Fibroblast of mammary gland (primary cell): ENCODE measurements at places on chromosomes 3 and 15.

GRCh38 chr15:88454236-88454635 is 13.0 kb downstream of the MRPL46 start:
- peak; percentile 14 for DNase-seq

DNA sequence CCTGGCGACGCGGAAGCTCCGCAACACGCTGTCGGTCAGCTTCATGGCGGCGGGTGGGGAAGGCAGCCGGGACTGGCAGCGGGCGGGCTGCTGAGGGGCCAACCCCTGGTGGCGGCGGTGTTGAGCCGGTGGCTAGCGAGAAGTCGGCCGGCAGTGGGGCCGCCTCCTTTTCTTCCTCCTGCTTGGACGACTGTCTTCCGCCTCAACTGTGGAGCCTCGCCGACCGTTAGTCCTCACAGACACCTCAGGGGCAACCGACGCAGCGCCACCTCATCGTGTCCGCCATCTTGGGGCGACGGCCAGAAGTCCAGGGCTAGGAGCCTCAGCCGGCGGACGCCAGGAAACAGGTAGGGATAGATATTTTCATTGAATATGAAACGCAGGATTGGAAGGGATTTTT is 875.1 kb downstream of the NSUN3 start:
- no peak for DNase-seq

- no peak for DNase-seq
Observed at GRCh38 chr15:59616379-59616778, 4.8 kb downstream of the GCNT3 start.

GRCh38 chr3:23288286-23288685 is 85.2 kb downstream of the UBE2E2 start:
- peak; percentile 38 for DNase-seq

GRCh38 chr15:32766101-32766500 is 48.3 kb downstream of the GREM1 start:
- no peak for DNase-seq

DNA sequence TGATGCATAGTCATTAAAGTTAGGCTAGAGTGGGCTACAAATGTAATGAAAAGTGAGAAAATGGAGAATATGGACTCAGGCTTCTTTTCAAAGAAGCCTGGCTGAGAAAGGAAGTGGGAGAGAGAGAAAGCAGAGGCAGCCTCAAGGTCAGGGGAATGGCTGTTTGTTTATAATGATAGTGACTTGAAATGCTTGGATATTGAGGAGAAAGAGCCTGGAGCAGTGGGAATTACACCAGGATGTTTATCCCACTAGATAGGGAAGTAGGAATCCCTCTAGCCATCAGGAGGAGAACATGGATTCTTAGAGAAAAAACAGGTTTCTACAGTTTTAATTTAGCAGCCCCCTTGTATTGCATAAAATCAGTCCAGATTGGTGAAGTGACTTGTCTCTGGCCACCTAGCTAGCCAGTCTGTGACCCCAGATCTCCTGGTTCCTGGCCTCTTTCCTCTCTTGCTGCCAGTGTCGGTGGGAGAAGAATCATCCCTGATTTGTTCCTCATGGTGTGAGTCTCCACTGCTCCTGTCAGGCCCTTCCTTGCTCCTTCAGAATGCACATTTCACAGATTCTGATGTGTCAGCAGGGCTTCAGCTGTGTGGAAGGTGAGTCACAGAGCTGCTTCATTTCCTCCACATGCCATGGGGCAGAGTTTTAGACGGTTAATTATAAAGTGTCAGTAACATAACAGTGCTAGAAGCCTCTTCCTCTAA is 32.9 kb downstream of the SEMA6D start:
- peak; percentile 85 for DNase-seq

DNA sequence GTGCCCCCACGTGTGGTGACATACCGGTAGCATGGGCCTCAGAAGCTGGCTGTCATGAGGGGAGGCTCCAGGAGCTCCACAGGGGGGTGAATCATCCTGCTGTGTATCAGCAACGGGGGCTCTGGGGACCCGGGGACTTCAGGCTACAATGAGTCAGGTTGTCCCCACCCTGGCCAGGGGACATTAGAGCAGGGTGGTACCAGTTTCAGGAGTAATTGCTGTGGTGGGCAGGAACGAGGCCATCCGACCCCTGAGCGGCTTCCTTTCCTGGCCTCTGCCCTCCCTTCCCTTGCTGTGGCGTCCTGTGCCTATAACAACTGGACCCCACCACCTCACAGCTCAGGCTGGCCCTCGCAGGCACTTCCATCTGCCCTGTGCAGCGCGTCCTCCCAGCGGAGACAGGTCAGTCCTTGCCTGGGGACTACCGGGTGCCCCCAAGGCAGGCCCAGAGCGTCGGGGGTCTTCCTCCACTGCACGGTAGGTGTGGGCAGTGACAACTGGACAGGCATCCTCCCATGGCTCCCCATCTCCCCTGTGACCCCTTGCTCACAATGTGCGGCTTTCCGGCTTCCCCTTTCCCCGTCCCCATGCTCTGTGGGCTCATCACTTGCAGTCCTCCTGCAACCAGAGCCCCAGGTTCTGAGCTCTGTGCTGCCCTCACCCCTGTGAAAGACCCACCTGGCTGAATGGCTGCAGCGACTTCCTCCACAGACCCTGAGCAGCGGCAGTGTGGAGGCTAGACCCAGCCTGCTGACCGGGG is 57.0 kb downstream of the KLF15 start:
- DNase-seq = no peak

GRCh38 chr3:109225516-109225915 is 89.0 kb downstream of the C3orf85 start:
- no peak for DNase-seq

DNA sequence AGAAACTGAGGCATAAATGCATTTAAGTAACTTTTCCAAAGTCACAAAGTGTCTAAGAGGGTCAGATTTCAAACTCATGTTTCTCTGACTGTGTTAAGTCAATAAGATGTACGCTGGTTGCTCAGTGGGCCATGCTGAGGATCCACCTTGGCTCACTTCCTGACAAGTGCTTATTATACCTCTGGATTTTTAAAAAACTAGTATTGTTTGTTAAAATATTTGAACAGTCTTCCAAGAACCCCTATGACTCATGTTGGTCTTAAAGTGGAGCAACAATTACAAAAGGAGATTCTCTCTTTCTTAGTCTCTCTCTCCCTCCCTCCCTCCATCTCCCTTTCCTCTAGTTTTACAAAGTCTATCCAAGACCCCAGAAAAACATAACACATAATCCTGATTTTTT is 1050.2 kb downstream of the AGBL1 start:
- DNase-seq = no peak

- no peak for DNase-seq
Observed at GRCh38 chr15:54373332-54373731, 395.1 kb downstream of the UNC13C start.

- DNase-seq = no peak
Observed at GRCh38 chr3:44045476-44046275, 196.0 kb upstream of the TOPAZ1 start.

GRCh38 chr15:67883234-67883773 is 43.5 kb upstream of the RNU6-1 start:
- no peak for DNase-seq

DNA sequence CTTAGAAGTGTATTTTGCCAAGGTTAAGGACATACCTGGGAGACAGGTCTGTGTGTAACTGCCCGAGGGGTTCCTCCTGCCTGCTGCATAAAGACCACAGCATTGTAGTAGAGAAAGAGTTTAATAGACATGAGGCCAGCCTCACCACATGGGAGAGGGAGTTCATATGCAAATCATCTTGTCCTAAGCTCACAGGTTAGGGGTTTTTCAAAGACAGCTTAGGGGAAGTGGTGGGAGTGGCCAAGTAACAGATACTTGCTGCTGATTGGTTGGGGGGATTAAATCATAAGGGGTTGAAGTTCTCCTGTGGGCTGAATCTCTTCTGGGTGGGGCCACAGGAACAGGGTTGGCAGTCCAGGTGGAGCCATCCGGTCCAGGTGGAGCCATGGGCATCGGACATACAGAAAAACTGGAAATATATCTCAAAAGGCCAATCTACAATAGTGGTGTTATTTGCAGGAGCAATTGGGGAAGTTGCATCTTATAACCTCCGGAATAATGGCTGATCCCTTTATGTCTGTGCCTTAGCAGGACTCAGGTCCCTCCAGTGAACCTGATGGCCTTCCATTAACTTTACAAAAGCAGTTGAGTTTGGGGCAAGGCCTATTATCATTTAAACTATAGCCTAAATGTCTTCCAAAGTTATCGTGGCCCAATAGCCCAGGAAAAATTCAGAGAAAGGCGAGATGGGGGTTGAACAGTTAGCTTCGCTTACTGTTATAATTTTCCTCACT is 86.0 kb upstream of the MFGE8 start:
- DNase-seq = no peak

DNA sequence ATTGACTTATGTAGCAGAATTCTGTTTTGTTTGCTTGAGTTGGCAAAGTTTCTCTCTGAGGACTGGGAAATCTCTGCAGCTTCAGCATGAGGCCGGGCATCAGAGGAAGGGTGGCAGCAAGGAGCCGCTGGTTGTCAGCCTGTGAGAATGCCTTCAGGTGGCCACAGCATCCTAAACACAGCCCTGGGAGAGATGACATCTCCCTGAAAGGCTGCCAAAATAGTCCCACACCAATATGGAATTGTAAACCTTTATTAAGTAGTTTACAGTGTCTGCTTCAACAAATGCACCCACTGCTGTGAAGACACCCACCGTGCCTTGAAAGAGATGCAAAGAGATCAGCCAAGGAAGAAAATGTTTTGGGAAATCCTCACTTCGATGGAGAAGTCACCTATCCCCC is 609.7 kb upstream of the ARRDC4 start:
- no peak for DNase-seq

- DNase-seq = peak; percentile 99
Observed at GRCh38 chr3:188948281-188948996, 223.3 kb upstream of the TPRG1 start.

- DNase-seq = no peak
Observed at GRCh38 chr3:27095553-27096222, 273.5 kb downstream of the NEK10 start.

- no peak for DNase-seq
Observed at GRCh38 chr3:29438580-29438979, 157.7 kb downstream of the RBMS3 start.

- DNase-seq = no peak
Observed at GRCh38 chr3:115996420-115997108, 373.3 kb downstream of the GAP43 start.

DNA sequence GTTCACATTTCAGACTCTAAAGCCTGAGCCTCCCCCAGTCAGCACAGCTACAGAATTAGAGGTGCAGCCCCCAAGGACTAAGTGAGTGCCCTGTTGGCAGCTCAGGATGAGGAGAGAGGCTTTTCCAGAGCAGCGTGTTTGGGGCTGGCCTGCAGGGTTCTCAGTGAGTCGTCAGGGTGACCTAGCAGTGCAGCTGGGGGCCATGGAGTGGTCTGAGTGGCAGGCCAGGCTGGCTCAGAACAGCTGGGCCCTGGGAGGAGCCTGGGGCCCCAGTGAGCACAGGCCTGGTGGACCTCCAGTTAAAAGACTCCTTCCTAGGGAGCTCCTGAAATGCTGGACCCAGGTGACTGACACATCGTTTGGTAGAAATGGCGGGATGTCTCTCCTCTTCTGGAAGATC is 108.3 kb downstream of the SLC49A4 start:
- no peak for DNase-seq

DNA sequence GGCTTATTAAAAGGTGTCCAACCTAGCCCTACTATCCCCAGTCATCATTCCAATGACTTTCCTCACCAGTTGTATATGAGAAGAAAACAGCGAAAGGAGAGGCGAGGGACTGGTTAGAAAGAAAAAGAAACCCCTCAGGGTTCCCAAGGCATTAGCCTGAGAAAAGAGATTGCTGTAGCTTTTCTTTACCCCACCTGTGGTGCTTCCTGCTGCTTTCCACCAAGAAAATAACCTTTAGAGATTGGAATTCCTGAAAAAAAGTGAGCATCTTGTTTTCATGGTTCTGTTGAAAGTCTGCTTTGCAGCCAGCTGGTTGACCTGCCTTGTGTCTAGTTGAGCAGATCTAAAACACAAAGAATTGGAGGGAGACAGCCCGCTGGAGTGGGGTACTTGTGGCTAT is 196.4 kb downstream of the CADPS start:
- no peak for DNase-seq

DNA sequence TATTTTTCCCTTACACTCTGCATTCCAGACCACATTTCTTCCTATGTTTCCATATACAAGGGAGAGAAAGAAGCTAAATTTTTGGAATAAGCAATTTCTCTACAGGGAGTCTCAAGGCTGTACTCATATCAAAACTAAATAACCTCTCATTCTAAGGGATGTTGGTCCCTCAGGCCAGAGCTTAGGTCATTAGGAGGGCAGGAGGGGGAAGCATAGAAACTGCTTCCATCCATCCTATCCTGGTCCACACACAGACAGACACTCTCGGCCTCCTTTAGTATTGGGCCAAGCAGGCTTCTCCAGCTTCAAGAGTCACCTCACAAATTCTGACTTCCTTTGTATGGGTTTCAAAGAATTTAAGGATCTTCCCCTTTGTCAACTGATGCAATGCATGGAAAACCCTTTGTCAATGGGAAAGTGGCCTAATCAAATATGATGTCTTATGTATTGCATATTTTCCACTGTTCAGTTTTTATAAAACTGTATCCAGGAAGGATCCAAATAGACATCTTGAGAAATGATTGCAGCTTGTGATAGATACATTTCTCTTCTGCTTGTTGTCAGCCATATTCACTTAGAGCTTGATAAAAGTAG is 140.7 kb upstream of the RARB start:
- no peak for DNase-seq

- DNase-seq = peak; percentile 66
Observed at GRCh38 chr15:92449476-92449875, 55.8 kb downstream of the ST8SIA2 start.

DNA sequence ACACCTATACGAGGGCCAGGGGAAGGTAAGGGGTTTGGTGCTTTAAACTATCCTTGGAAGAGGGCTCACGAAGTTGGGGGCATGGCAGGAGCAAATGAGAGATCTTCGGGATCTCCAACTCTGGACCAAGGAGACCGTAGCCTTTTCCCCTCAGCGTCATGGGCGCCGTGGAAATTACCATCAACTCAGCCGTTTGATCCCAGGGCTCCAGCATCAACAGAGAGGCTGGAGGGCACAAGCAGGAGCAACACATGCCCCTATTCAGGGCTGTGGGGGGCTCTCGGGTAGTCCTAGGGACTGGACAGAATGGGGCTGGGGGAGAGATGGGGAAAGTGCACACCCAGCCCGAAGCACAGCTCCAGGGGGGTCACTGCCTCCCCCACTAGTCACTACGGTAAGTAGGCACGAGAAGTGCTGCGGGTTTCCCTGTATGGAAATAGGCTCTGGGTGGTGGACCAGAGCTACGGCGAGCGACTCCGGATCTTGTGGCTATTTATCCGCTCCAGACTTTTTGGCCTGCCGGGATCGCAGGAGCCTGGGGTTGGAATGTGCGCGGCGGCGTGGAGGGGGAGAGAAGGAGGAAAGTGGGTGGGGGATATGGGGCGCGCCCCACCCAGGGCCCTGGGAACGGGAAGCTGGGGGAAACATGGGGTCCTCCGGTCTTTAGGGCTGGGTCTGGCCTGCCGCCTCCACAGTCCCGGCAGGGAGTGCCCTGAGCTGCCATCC is 539 bp upstream of the LAMB2 start:
- DNase-seq = peak; percentile 84

DNA sequence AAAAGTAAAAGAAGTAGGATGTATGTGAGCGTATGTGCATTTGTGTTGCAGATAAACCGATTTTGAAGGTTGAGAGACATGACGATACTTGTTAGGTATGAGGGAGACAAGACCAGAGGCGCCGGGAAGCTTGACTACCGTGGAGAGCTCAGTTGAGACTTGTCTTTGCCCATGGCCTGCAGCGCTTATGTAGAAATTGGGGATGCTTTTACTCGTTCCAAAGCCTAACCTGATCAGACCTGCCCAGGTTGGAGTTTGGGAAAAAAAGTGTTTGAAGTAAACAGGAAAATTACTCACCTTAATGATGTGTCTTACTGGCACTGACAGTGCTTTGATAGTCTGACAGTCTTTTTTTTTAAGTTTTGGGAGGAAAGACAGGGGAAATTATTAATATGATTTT is 202.8 kb downstream of the TP63 start:
- DNase-seq = no peak

- DNase-seq = peak; percentile 89
Observed at GRCh38 chr3:176906046-176906905, 291.0 kb downstream of the TBL1XR1 start.
